ENCODE measurements at places on chromosomes 7 and 10. TPM values are rescaled to one million over a fixed set of nuclear protein-coding genes. Genes with fewer than 3 reads are reported as not detected.

- no peak for DNase-seq
Observed at GRCh38 chr10:32982293-32982709, 24.3 kb upstream of the ITGB1 start.

- no peak for DNase-seq
Observed at GRCh38 chr7:22589641-22590201, 89.7 kb upstream of the STEAP1B start.

The CPN1 gene
- total RNA-seq, result 46.9 TPM

DNA sequence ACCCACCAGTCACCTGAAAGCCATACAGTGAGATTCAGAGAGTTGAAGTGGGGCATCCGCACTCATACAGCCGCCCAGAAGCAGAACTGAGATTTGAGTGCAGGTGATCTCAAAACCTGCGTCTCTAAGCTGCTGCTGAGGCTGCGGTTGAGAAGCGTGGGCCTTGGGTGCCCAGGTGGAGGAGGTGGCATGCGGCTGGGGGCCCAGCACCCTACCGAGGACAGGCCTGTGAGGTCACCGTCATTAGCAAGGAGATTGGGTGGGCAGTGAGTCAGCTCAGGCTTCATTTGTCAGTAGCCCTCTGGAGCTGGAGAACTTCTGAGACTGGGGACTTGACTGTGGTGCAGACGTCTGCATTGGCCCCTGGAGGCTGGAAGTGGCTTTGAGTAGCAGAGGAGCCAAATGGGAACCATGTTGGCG, 29.8 kb downstream of the ZMIZ1 start:
- no peak for DNase-seq

The SLC26A3 gene
- total RNA-seq, result 0.93 TPM

- no peak for DNase-seq
Observed at GRCh38 chr10:7587168-7587864, 79.5 kb downstream of the ITIH5 start.

The ENO4 gene
- total RNA-seq, result not detected

The SFRP4 gene
- 0.05 TPM for total RNA-seq

GRCh38 chr7:41334071-41334862, 368.6 kb downstream of the INHBA start:
- no peak for DNase-seq

- DNase-seq, result no peak
Observed at GRCh38 chr7:30304177-30304884, 19.9 kb downstream of the ZNRF2 start.

The ABCA13 gene
- 1.0 TPM for total RNA-seq

DNA sequence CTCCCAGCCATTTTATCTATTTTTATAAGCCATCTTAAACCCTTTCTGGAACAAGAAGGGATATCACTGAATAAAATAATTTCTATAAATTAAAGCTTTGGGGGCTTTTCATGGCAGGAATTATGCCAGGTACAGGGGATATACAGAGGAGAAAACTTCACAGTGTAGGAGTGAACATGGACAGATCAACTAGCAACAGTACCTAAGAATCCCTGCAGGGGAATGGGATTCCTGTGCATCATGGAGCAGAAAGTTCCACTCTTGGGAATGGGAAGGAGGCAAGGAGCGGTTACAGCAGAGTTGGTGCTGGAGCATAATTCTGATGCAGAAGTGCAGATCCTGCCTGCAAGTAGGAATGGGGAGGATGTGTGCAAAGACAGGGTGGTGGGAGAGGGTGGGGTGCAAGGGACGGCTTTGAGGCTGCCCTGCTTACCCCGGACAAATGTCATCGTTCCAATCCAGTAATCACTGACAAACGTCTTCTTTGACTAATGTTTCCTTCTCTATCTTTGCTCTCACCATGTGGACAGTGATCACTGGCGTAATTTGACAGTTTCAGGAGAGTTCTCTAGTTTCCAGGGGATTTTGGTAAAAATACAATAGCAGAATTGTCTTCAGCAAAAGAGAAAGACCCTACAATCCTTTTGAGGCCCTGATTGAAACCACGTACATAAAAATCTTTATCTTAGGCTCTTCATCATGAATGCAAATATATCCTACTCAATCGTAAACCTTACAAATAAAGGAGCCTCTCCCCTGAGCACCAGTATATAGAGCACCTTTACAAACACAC, 196.7 kb downstream of the HECW1 start:
- DNase-seq, result no peak

DNA sequence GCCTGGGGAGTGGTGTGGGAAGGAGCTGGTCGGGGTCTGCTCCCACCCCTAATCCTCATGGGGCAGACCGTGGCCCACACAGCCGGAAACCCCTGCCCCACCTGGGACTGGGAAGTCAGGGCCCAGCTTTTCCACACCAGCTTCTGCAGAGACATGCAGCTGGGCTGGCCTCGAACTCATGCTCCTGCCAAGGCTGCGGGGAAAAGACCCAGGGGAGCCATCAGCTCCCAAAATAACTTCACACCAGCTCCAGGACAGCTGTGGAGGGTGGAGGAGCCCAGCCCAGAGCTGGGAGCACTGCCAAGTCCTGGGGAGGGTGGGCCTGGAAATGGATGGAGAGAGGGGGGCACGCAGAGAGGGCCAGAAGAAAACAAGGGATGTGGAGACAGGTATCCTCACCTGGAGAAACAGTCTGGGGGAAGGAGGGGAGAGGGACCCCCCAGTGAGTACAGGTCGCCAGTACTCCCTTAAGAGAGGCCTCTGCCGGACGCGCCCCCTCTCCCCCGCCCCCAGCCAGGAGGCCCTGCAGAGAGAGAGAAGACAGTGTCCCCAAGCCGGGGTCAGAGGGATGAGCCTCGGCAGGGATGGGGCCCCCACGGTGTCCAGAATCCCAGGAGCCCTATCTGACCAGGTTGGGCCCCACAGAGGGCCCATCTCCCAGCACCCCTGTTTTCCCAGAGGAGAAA, 11.5 kb upstream of the GRIFIN start:
- no peak for DNase-seq

The BAMBI gene
- 7.7 TPM for total RNA-seq

DNA sequence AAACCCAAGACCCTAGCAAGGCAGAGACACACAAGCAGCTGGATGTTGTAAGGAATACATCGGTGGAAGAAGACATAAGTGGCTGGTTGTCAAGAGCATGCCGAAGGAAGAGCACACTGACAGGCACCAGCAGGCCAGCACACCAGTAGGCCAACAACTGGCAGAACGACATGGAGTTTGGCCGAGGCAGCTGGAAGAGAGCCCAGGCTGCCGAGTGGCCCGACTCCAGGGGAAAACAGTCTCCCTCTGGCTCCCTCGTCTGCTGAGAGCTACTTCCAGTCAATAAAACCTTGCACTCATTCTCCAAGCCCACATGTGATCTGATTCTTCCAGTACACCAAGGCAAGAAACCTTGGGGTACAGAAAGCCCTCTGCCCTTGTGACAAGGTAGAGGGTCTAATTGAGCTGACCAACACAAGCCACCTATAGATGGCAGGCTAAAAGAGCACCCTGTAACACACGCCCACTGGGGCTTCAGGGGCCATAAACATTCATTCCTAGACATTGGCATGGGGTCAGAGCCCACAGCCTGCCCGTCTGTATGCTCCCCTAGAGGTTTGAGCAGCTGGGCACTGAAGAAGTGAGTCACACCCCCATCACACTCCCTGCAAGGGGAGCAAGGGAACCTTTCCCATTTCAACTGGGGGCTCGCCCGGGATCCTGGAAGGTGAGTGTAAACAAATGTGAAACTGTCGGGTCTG, 14.7 kb upstream of the TNS3 start:
- peak; percentile 91 for DNase-seq

The SAMD9L gene
- 1.1 TPM for total RNA-seq

GRCh38 chr7:65967361-65968155, 14.5 kb downstream of the GUSB start:
- no peak for DNase-seq

- no peak for DNase-seq
Observed at GRCh38 chr7:55066524-55066923, 47.7 kb downstream of the EGFR start.

The VIPR2 gene
- total RNA-seq, result 0.28 TPM

GRCh38 chr10:11025978-11026377, 8.3 kb downstream of the CELF2 start:
- DNase-seq, result no peak

DNA sequence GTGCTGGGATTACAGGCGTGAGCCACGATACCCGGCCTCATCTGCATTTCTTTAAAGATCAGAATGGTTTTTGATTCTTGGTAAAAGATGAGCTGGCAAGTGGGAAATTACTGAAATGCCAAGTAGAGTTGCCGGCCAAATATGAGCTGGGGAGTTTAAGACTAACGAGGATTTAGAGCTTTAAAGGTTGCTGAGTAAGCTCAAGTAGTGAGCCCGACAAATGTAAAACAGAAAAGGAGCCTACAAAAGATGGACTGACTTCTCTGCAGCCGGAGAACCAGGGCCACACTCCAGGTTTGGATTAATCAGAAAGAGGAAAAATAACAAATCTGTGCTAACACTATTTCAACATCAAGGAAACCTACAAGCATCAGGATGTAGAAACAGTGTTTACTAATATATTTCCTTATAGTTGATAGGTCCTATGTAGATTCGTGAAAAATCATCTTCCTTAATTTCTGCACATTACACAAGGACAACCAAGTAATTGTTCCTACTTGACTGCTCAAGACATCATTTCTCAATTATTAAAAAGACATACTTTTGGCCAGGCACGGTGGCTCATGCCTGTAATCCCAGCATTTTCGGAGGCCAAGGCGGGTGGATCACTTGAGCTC, 49.6 kb downstream of the MPP7 start:
- no peak for DNase-seq

DNA sequence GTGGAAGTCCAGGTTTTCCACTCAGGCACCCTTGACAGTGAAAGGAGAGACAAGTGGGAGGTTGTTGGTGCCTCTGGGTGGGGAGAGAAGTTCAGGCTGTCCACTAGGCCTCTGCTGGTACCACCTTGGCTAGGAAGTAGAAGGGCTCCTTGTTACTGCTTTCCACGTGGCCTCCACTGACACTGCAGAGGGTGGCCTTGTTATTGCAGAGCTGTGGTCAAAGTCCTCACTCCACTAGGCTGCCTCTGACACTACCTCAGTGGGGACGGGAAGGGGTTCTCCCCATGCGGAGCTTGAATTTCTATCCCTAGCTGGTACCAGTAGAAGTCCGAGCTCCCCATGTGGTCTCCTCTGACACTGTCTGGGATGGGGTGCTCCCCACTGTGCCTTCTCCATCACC, 14.9 kb upstream of the STOX1 start:
- DNase-seq, result no peak

The CHAT gene
- total RNA-seq, result not detected
